ENCODE measurements at places on chromosomes 1 and 21.

DNA sequence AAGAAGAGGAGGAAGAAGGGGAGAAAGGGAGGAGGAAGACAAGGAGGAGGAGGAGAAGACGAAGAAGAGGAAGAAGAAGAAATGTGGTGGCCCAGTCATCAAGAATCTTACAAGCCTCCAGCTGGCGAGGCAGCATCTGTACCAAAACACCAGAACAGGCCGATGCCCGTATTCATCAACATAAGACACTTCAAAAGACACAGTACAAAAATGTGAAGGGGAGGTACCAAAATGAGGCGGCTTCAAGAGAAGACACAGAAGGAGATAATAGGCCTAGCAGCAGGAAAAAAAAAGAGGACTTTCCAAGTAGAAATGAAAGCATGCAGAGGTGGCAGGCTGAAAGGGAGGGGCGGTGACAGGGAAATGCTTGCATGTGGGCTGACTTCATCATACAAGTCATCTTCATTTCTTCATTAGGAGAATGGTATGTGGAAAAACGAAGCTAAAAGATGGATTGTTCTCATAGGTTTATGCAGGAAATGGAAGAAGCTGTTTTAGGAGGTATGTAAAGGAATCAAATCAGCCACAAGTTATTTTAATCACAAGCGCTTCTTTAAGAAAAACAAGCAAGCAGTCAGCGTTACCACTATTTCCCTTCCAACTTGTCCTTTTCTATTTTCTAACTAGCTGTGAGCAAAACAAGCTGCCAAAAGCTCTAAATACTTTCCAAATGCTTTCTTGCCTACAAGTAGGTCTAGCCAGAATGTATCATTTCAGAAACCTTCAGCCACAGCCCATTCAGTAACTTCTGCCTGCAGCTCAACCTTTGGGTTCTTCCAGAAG is 192.3 kb downstream of the SLC45A1 start:
- DNase-seq, result no peak

DNA sequence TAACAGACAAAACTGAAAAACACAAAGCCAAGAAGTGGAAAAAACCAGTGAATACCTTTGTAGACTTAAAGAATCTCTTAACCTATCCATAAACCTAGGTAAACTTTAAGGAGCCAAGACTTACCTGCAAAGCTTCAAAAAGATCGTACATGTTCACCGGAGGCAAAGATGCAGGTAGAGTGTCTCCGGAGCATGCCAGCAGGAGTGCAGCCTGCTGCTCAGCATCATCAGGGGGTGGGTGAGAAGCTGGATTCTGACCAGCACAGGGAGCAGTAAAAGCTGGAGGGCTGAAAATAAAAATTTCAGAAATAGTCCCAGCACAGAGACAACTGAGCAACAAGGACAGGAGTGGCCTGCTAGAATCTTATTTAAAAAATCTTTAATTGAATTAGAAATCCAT is 18.1 kb downstream of the TADA1 start:
- no peak for DNase-seq

GRCh38 chr21:14382486-14382834 is 486 bp downstream of the HSPA13 start:
- peak; percentile 55 for DNase-seq

GRCh38 chr1:67078291-67078690 is 24.3 kb upstream of the SLC35D1 start:
- DNase-seq, result no peak

DNA sequence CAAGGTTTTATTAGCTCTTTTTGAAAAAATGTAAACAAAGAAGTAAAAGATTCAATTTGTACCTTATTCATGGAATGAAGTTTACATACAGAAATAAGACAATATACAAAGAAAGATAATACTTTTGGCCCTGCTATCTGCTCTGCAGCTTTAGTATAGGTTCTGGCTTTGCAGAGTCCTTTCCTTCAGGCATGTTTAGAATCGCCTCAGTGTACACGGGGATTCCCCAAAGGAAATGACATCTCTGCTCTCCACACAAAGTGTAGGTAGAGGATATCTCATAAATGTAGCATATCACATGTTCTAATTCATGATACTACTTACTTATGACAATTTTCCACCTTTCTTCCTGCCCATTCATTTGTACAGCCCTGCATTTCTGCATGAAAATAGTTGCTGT is 222.6 kb upstream of the DPYD start:
- DNase-seq, result no peak

Measured in NCI-H748 treated with DMSO at 0.1 percent for 48 hours (cell line).